Neural progenitor cell (in vitro differentiated cells): ENCODE measurements at places on chromosomes 4 and X. TPM values are rescaled to one million over a fixed set of nuclear protein-coding genes. Genes with fewer than 3 reads are reported as not detected.

Gene RAB33A
- total RNA-seq = 4.4 and 5.1 TPM in 2 replicates

Gene VEGFC
- total RNA-seq = 1.3 and 1.6 TPM in 2 replicates

Gene CWH43
- total RNA-seq = not detected in 2 replicates

Gene ARHGEF9
- 49.7 and 53.0 TPM in 2 replicates for total RNA-seq

Gene TAF9B
- 71.5 and 103 TPM in 2 replicates for total RNA-seq

Gene MAGEC2
- total RNA-seq = not detected in 2 replicates

Gene CTAG2
- total RNA-seq = not detected in 2 replicates

Gene MYL5
- total RNA-seq = 0.21 and 10.0 TPM in 2 replicates

- no peaks in the 10 kb centered on the region for H3K4me1 ChIP-seq
- H3K27me3 ChIP-seq = no peaks in the 10 kb centered on the region
- no peak overlapping the region for H3K4me3 ChIP-seq
- no peak for DNase-seq
- no peak overlapping the region for H3K27ac ChIP-seq
- H3K36me3 ChIP-seq = no peaks in the 10 kb centered on the region
Measured at GRCh38 chrX:7789200-7789599, 53.8 kb upstream of the VCX start.

DNA sequence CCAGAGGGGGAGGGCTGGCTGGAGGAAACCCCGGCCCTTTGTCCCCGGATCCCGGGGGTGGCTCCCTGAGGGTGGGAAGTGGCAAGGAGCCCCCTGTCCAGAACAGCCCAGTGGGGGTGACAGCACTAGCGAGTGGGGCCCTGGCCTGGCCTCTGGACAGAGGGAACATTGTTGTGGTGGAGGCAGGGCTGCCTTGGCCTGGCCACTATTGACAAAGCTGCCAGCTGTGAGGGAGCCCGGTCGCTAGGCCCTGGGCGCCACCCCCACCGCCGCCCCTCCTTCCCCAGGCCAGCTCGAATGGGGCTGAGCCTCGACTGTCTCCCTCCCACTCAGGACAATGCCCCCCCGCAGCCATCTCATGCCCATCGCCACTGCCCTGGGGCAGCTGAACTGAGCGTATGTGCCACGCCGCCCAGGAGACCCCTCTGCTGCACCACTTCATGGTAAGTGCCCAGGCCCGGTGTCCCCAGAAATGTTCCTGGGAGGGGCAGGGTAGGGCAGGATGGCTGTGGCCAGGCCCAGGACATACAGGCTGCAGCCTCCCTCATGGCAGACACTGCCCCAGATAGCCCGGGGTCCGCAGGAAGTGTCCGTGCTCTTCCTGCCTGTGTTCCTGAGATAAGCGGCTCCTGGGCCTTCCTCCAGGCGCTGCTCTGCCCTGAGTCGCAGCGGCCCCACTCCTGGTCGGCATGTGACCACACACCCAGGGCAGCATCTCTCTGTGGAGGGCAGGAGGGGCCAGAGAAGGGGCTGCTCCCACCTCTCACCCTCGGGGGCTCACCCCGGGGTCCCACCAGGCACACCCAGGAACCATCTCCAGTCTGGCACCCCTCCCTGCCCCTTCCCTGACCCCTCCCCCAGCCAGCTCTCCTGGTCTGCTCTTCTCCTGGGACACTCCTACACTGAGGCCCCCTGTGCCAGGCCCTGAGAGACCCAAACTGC, 1.4 kb downstream of the PLXNB3 start:
- H3K27me3 ChIP-seq = no peaks in the 10 kb centered on the region
- no peak overlapping the region for H3K27ac ChIP-seq
- no peak overlapping the region for H3K4me3 ChIP-seq
- no peaks in the 10 kb centered on the region for H3K4me1 ChIP-seq
- no peak for DNase-seq

GRCh38 chr4:185011408-185011807, 6.9 kb upstream of the HELT start:
- H3K27me3 ChIP-seq = peaks cover 98% of the 10 kb centered on the region
- peaks cover 13% of the 10 kb centered on the region for H3K4me1 ChIP-seq
- no peak overlapping the region for H3K27ac ChIP-seq
- DNase-seq = peak; percentile 75

DNA sequence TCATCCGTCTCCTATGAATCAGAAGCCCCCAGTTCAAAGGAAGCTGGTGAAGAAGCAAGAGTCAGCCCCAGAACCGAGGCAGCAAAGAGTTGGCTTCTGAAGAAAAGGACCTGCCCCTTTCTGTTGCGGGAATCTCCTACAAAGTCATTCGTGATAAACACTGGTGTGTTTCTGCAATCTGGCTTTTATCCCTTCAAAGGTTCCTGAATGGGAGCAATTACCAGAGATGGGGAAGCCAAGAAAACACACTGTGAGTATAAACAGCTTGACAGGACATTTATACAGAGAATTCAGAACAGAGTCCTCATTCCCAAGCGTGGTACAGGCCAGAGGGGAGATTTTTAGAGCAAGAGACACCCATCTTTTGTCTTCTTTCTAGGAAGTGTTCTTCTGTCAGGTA, 226.8 kb upstream of the LNX1 start:
- no peaks in the 10 kb centered on the region for H3K36me3 ChIP-seq
- H3K4me3 ChIP-seq = no peak overlapping the region
- no peak overlapping the region for H3K27ac ChIP-seq
- no peaks in the 10 kb centered on the region for H3K4me1 ChIP-seq
- H3K27me3 ChIP-seq = no peaks in the 10 kb centered on the region

- no peak overlapping the region for H3K27ac ChIP-seq
- no peak for DNase-seq
- H3K4me1 ChIP-seq = no peaks in the 10 kb centered on the region
- no peak overlapping the region for H3K4me3 ChIP-seq
- H3K36me3 ChIP-seq = no peaks in the 10 kb centered on the region
- no peaks in the 10 kb centered on the region for H3K27me3 ChIP-seq
Measured at GRCh38 chr4:136136601-136137000, 1395.7 kb downstream of the PCDH18 start.

- H3K36me3 ChIP-seq = no peaks in the 10 kb centered on the region
- DNase-seq = no peak
- H3K4me1 ChIP-seq = no peaks in the 10 kb centered on the region
- no peak overlapping the region for H3K4me3 ChIP-seq
- no peaks in the 10 kb centered on the region for H3K27me3 ChIP-seq
Measured at GRCh38 chrX:71586929-71587328, 8.7 kb downstream of the GCNA start.

DNA sequence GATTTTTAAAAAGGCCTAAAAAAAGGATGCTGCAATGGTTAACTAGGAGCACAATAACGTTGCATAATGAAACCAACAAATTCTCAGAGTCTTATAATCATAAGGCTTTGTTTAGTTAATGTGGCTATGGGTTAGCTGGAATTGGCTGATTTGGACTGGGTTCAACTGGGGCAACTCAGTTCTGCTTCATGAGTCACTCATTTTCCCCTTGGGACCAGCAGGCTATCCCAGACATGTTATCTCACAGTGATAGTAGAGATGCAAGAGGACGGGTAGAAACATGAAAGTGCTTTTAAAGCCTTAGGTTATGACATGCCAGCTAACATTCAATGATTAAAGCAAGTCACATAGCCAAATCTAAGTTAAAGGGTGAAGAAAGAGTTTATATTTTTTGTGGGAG, 189.2 kb upstream of the GK2 start:
- no peak overlapping the region for H3K4me3 ChIP-seq
- no peaks in the 10 kb centered on the region for H3K36me3 ChIP-seq
- DNase-seq = no peak
- H3K4me1 ChIP-seq = no peaks in the 10 kb centered on the region
- no peaks in the 10 kb centered on the region for H3K27me3 ChIP-seq

- no peak for DNase-seq
- peaks cover 14% of the 10 kb centered on the region for H3K36me3 ChIP-seq
- no peaks in the 10 kb centered on the region for H3K4me1 ChIP-seq
- H3K4me3 ChIP-seq = no peak overlapping the region
- H3K27me3 ChIP-seq = no peaks in the 10 kb centered on the region
- H3K27ac ChIP-seq = no peak overlapping the region
Measured at GRCh38 chr4:185343726-185344581, 51.8 kb downstream of the LRP2BP start.

- no peaks in the 10 kb centered on the region for H3K4me1 ChIP-seq
- H3K4me3 ChIP-seq = no peak overlapping the region
- H3K36me3 ChIP-seq = no peaks in the 10 kb centered on the region
Measured at GRCh38 chr4:1230971-1231636, 17.8 kb downstream of the CTBP1 start.

DNA sequence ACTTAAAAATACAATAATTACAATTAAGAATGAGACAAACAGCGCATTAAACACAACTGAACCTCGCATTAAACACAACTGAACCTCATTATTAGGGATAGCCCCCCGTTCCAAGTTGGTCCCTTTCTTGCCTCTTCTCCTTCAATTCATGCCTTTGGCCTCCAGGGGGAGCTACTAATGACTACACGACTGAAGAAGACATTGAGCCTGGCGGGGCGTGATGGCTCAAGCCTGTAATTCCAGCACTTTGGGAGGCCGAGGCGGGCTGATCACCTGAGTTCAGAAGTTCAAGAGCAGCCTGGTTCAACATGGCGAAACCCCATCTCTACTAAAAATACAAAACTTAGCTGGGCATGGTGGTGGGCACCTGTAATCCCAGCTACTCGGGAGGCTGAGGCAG, 56.4 kb upstream of the NWD2 start:
- H3K27ac ChIP-seq = no peak overlapping the region
- H3K27me3 ChIP-seq = no peaks in the 10 kb centered on the region
- no peak overlapping the region for H3K4me3 ChIP-seq
- peaks cover 3% of the 10 kb centered on the region for H3K4me1 ChIP-seq

DNA sequence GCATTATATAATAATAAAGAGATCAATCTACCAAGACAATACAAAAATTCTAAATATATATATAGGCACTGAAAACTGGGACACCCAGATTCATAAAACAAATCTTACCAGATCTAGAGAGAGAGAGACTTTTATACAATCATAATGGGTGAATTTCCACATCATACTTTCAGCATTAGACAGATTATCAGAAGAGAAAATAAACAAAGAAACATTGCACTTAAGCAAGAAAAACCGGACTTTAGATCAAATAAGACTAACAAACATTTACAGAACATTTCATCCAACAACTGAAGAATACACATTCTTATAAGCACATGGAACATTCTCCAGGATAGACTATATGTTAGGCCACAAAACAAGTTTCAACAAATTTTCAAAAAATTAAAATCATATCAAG, 245.1 kb downstream of the INPP4B start:
- no peak overlapping the region for H3K27ac ChIP-seq
- H3K4me3 ChIP-seq = no peak overlapping the region
- H3K36me3 ChIP-seq = no peaks in the 10 kb centered on the region
- no peaks in the 10 kb centered on the region for H3K4me1 ChIP-seq
- H3K27me3 ChIP-seq = no peaks in the 10 kb centered on the region
- no peak for DNase-seq

- no peak overlapping the region for H3K27ac ChIP-seq
- no peak for DNase-seq
- no peak overlapping the region for H3K4me3 ChIP-seq
- no peaks in the 10 kb centered on the region for H3K36me3 ChIP-seq
- H3K4me1 ChIP-seq = no peaks in the 10 kb centered on the region
Measured at GRCh38 chr4:165457793-165458192, 79.0 kb downstream of the CPE start.

DNA sequence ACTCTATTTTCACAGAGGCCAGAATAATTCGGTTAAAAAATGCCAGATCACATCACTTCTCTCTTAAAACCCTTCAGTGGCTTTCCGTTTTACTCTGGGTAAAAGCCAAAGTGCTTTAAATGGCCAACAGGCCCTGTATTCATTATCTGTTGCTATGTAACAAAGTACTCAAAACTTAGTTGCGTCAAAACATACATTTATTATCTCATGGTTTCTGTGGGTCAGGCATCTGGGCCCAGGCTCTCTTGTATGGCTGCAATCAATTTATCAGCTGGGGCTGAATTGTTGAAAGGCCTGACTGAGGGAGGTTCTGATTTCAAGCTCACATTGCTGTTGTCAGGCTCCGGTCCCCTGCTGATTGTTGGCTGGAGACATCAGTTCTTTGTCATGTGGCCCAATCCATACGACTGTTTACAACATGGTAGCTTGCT, 72.7 kb upstream of the H2AZ1 start:
- H3K4me3 ChIP-seq = no peak overlapping the region
- no peaks in the 10 kb centered on the region for H3K36me3 ChIP-seq
- no peak overlapping the region for H3K27ac ChIP-seq
- peak; percentile 32 for DNase-seq
- peaks cover 13% of the 10 kb centered on the region for H3K4me1 ChIP-seq

DNA sequence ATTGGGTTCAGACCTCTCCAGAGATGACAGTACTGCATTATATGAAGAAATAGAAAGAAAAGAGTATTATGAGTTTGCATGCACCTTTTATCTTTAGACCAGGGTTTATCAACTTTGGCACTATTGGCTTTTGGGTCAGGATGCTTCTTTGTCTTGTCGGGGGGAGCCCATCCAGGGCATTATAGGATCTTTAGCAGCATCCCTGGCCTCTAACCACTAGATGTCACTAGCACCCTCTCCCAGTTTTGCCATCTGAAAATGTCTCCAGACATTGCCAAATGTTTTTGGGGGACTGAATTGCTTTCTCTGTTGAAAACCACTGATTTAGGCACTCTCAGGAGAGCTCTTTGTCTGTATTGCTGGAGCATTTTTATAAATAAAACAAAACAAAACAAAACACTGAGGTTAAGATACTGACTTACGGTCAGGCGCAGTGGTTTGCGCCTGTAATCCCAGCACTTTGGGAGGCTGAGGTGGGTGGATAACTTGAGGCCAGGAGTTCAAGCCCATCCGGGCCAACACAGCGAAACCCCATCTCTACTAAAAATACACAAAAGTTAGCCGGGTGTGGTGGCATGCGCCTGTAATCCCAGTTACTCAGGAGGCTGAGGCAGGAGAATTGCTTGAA, 23.6 kb downstream of the CA5B start:
- DNase-seq = peak; percentile 70
- H3K36me3 ChIP-seq = no peaks in the 10 kb centered on the region
- H3K27ac ChIP-seq = no peak overlapping the region
- H3K4me1 ChIP-seq = peaks cover 8% of the 10 kb centered on the region
- H3K4me3 ChIP-seq = no peak overlapping the region
- no peaks in the 10 kb centered on the region for H3K27me3 ChIP-seq

GRCh38 chr4:162497564-162498167, 333.9 kb upstream of the FSTL5 start:
- no peak overlapping the region for H3K4me3 ChIP-seq
- no peak overlapping the region for H3K27ac ChIP-seq
- H3K27me3 ChIP-seq = no peaks in the 10 kb centered on the region
- peak; percentile 43 for DNase-seq
- no peaks in the 10 kb centered on the region for H3K4me1 ChIP-seq

DNA sequence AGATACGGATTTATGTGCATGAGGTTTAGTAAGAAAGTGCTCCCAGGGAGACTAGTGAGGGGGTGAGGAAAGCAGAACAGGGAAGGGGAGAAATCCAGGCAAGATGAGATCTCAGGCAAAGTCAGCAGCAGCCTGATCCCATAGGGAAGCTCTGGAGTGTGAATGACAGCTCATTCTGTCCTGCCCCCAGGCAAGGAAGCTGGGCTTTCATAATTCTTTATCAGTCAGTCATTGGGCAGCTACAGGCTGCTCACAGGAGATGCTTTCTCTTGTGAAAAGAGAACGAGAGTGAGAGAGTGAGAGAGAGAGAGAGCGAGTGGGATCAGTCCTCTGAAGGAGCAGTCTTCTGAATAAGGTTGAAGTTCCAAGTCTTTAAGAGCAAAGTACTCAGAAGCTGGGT, 48.1 kb downstream of the SRPX start:
- H3K4me1 ChIP-seq = peaks cover 7% of the 10 kb centered on the region
- no peaks in the 10 kb centered on the region for H3K27me3 ChIP-seq

GRCh38 chr4:184776821-184777220, 42.9 kb upstream of the CENPU start:
- H3K4me1 ChIP-seq = no peaks in the 10 kb centered on the region
- H3K4me3 ChIP-seq = no peak overlapping the region
- no peak for DNase-seq
- no peak overlapping the region for H3K27ac ChIP-seq
- H3K27me3 ChIP-seq = no peaks in the 10 kb centered on the region
- H3K36me3 ChIP-seq = no peaks in the 10 kb centered on the region
